ENCODE measurements at places on chromosomes 7 and 10.

DNA sequence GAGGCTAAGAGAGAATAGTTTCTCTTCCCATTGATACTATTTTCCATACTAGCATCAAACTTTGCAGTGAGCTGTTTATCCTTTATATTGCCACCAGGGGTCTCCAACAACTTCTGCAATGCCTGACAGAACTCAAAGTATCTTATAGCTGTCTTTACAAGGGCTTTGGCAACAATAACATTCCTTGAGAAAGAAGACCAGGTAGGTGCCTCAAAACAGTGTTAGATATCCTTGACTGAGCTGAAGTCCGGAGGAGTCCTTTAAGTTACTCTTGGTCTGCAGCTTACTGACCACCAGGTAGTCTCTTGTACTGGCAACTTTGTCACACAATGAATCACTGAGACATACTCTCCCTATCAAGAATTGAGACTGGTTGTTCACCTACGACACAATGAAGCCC is 30.0 kb upstream of the TES start:
- DNase-seq = no peak

DNA sequence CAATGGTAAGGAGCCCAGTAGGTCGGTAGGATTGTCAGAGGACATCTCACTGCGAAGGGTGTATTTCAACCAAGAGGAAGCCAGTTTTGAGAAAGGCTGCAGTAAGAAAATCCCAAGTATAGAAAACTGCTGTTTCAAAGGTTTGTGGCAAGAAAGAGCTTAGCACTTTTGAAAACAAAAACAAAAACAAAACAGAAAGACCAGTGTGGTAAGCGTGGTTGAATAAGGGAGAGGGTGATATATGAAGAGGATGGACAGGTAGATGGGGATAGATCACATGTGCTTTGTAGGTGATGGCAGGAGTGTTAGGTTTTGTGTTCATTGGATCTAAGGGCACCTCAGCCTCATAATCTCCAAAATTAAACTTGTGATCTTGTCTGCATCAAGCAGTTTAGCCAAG is 141.6 kb upstream of the WNT16 start:
- DNase-seq = no peak

GRCh38 chr7:18276380-18276779 is 219.2 kb upstream of the HDAC9 start:
- DNase-seq = no peak

GRCh38 chr10:117262291-117262902 is 21.5 kb downstream of the SLC18A2 start:
- no peak for DNase-seq

DNA sequence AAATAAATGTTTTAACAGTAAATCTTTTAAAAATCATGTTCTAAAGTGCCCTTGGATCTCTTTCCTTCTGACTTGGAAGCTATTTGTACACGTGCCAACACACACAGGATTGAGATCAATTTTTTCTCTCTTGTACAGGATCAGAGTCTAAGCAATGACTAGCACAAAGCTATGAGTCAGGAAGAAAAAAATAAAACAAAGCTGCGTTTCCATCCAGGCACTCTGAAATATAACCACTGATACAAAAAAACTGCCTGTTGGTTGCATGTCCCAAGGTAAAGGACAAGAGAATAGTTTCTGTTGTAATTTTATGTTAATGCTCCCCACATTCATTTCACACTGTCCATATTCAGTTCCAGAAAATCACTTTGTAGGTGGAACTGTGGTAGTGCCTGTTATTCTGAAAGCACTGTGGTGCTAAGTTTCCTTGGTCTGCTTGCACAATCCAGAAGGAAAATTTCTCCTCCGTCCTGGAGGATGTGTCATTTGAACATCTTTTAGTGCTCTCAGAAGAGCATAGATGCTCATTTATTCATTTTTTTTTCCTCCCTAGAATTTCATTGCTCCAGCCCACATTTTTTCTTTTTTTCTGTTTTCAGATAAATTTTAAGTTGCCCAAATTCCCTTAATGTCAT is 113.4 kb downstream of the PLXDC2 start:
- no peak for DNase-seq

DNA sequence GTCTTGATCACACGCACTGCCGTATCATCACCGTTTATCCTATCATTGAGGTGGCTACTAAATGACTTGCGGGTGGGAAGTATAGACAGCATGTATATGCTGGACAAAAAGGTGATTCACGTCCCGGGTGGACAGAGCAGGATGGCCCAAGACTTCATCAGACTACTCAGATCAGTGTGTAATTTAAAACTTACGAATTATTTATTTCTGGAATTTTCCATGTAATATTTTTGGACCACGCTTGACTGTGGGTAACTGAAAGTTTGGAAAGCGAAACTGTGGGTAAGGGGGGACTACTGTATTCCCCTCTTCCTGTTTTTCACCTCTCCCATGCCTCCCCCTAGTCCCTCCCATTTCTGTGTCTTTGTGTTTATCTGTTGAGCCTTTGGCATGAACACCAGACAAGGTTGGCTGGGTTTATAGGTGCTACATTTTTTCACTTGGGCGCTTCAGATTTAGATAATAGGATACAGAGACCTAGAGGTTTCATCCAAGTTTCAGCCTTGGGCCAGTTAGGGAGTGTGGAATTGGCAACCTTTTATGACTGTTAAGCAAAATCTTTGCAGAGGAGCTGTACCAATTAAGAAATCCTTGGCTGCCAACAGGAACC is 55.8 kb downstream of the RBM20 start:
- no peak for DNase-seq

DNA sequence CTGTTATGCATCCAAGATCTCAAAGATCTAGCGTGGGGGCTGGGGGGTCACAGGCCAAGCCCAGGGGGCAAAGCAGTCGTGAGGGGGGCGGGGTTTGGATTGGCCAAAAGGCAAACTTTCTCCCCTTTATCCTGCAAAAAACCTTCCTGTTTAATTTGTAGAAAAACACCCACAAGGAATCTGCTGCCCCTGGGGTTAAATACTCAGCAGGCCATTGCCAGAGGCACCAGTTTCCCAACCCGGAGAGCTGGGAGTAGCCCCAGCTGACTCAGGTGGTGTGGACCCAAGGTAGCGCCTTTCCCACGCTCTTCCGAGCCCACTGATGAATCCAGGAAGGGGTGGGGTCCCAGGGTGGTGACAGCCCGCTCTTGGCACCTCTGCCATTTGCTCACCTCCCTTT is 21.4 kb downstream of the KCP start:
- no peak for DNase-seq

DNA sequence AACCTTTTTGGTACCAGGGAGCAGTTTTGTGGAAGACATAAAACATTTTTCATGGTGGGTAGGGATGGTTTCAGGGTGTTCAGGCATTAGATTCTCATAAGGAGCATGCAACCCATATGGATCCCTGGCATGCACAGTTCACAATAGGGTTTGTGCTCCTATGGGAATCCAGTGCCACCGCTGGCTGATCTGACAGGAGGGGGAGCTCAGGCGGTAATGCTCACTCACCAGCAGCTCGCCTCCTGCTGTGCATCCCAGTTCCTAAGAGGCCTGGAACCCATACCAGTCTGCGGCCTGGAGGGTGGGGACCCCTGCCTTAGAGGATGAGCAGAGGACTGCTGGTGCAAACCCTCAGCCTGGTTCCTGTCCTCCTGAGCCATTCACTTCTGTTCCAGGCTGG is 561.7 kb downstream of the SDK1 start:
- no peak for DNase-seq

GRCh38 chr7:47490501-47491265 is 91.2 kb downstream of the TNS3 start:
- no peak for DNase-seq

DNA sequence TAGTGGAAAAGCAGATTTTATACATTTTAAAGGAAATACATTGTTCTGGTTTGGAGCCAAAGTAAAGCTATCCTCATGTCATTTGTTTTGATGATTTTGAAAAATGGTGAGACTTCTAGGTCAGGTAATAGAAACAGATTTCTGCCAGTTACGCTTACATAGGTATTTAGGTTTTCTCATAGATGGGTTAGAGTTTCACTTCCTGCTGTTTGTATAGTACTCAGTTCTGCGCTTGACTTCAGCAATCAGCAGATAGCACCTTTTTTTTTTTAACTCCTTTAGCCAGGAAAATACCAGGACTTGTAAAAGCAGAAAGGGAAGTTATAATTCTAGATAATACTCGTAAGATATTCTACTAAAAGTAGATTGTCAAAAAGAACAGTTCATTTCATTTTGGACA is 209.8 kb upstream of the POM121L12 start:
- no peak for DNase-seq

DNA sequence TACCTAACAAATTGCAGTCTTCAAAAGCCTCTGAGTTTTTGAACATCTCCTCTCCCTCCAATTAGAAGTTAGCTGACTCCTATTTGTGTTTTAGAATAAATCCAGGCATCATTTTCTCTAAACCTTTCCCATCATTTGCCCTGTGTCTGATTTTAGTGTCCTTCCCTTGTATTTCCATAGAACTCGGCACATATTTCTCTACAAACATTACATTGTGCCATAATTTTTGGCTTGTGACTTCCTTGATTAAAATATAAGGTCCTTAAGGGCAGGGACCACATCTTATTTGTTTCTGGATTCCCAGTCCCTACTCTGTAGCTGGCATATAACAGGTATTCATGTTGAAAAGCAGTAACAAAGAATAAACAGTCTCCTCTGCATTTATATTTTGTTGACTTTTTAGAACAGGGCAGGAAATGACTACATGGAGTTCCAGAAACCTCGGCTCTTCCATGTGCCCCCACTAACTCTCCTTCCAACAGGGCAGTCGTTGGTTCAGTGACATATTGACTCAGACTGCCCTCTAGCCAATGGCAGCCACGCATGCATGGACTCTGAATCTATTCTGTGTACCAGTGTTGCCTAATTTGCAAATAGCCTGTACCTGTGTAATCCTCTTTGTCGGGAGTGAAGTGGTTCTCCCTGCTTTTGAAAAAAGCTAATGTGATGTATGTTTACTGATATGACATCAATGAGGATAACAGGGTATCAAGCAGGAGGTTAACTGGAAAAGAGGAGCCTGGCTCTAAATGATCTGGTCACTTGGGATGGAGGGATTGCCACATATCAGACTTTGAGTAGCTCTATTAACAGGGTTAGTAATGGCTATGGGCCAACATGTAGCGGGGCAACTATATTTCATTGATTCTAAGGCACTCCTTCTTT is 19.8 kb upstream of the CPN1 start:
- DNase-seq = no peak

DNA sequence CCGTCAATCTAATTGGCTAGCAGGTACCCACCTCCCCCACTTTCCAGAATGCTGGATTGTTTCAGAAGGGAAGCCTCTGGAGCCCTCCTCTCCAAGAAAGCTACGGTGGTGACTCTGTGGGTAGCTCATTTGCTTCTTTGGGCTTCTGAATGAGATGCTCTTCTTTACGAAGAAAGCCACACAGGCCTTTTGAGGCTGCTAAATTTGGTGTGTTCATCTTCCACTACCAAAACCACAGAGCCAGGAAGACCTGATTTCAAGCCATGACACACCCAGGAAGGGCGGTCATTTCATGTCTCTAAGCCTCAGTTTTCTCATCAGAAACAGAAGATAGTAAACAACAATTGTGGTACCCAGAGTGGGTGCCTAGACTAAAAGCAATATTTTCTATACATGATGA is 901.2 kb downstream of the KCNMA1 start:
- no peak for DNase-seq

DNA sequence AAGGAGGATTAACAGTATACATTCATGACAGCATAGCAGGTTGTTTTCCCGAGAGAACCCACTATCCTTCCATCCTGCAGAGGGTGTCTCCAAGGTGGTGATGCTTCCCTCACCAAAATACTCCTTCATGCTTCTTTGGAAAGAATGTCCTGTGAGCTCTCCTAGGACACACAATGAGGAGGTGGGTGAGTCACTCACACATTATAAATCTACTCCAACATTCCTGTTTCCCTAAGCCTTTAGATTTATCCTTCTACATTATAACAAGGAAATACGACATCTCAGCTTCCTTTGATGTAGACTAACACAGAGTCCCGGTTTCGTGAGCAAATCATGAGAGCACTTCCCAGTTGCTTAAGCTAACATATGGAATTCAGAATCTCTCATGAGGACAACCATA is 689.7 kb upstream of the CELF2 start:
- no peak for DNase-seq

- no peak for DNase-seq
These were observed 64.9 kb downstream of the PLXNA4 start for GRCh38 chr7:132511387-132511786.

GRCh38 chr10:58152673-58153263 is 114.9 kb downstream of the IPMK start:
- peak; percentile 3 for DNase-seq

DNA sequence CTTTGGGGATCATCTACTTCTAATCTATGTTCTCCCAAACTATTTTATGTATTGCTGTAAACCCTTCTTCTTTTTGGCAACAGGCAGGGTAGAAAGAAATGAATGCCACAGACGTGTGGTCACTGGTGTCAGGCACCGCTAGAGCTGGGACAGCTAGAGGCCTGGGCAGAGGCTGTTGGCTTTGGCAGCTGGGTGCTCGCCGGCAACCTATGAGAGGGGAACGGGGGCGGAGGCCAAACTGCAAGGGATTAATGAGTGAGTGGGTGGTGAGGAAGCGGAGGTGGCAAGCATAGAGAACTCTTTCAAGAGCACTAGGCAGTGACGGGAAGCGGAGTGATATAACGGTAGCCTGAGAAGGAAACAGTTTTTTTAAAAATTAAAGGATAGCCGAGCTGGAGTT is 78.5 kb downstream of the CREB5 start:
- no peak for DNase-seq

DNA sequence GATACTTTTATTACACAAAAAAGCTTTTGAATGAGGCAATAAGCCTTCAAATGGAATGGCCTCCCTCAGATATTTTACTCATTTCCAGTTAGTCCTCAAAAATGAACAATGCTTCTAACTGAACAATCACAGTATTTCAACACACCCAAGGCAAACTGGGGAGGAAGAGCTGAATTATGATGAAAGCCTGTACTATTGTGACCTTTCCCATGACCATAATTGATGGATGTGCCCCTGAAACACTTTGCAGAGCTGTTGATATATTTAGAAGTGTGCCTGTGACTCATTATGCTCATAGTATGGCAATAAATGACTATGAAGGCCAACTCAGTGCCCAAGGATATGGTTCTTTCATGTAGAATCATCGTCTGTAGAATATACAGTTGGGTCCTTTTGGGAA is 248.1 kb downstream of the AHR start:
- DNase-seq = no peak

DNA sequence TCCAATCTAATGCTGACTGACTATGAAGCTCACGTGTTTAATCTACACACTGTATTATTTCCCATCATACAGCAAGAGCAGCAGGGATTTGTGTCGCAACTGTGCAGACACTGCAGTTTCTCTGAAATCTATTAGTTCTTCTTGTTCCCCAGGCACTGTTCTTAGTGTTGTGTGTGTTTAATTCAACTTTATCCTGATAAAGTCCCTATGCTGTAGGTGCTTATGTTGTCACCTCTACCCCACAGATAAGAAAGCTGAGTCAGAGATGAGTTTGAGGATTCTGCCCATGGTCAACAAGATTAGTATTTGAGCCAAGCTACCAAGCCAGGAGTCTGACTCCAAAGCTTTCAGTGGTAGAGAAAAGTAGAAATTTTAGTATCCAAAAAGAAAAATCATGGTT is 22.5 kb upstream of the EPHB6 start:
- no peak for DNase-seq
